ENCODE measurements at places on chromosomes 3 and 15.

GRCh38 chr3:27216955-27217552 lies 152.1 kb downstream of the NEK10 start:
- DNase-seq: no peak

GRCh38 chr3:179450901-179451264 lies 387 bp downstream of the GNB4 start:
- DNase-seq: no peak

GRCh38 chr3:29618395-29619282 lies 337.8 kb downstream of the RBMS3 start:
- DNase-seq: no peak

DNA sequence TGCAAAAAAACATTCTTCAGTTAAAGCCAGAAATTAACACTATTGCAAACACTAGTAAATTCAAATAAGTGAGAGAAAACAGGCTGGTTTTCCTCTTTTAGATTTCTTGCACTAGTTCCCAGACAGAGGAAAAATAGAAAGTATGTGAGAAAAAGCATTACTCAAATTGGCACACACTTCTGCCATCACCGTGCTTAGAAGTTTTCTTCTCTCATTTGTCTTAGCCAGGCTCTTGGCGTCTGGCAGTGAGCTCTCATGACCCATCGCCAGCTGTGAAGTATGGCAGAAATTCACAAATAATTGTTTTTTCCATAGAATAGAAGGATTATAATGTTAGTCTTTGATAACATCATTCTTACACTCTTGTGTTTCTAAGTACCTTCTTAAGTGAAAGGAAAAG lies 515.9 kb downstream of the GBE1 start:
- DNase-seq: no peak

DNA sequence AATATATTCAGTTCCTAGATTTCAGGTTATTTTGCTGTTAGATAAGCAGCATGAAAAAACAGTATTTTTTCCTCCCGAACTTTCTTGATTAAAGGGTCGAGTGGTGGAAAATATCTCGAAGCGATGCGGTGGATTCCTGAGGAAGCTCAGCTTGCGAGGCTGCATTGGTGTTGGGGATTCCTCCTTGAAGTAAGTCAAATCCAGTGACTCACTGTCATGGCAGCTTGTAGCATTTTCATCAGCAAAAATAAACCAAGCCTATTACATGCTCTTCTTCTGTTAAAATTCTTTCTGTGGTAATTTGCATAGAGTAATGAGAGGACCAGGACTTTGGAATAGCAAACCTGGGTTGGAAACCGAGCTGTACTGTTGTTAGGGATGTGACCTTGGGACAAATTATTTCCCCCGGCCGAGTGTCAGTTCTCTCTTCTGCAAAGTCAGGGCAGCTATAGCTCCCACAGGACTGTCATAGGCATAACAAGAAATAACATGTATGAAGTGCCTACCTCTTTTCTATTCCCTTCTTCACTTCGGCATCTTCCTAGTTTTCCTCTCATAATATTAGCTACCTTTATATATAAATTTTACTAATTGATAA lies 75.6 kb downstream of the UBP1 start:
- DNase-seq: no peak

GRCh38 chr3:194377708-194378107 lies 8.2 kb upstream of the LRRC15 start:
- no peak for DNase-seq

- no peak for DNase-seq
These were observed 13.6 kb downstream of the ZKSCAN7 start for GRCh38 chr3:44568561-44568960.

GRCh38 chr15:33701304-33701696 lies 267.0 kb upstream of the CHRM5 start:
- DNase-seq: no peak

DNA sequence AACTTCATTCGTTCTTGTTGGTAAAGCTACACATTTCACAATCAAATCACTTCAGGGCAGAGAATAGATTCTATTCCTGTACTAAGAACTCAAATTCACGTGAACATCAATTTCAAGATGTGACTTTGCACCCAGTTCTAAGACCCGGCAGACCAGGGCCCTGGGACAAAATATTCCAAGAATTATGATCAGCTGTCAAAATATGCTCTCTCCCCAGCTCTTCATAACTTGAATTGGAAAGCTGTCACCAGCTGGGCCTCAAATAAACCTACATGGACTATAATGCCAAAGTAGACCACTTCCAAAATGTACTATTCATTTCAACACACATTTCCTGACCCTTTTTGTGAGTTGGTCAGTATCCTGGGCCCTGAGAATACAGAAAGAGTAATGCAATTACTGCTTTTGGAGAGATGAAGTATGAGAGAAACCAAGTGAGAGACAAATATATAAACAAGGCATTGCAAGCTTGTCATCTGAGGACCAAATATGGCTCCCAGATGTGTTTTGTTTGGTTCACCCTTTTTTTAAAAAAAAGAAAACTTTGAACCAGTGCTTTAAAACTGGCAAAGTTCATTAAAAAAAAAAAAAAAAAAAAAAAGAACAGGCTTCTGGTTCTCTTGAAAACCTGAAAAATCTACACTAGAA lies 14.9 kb downstream of the MAGI1 start:
- DNase-seq: no peak
